ENCODE measurements at places on chromosomes 7 and 10.
A peak's percentile ranks its signal among the peaks of the same experiment; 100 is the strongest.

- no peak for DNase-seq
These were observed 12.6 kb downstream of the GHRHR start for GRCh38 chr7:30976381-30976780.

DNA sequence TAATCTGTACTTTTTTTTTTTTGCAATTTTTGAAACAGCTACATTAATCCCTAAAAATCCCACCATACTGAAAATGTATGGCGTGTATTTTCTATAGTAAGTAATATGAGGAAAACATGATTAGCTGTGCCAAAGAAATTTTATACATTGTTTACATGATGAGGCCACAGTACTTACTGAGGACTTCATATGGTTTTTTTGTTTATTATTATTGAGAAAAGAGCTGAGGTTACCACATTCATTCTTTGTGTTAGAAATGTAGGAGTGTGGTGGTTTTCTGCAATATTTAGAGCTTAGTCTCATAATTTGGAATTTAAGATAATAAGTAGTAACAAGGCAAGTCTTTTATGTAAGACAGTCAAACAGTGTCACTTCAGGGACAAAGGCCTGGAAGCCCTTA is 45.1 kb downstream of the SLC25A40 start:
- no peak for DNase-seq

GRCh38 chr10:88754287-88754686 is 5.5 kb upstream of the LIPN start:
- no peak for DNase-seq

GRCh38 chr10:4663162-4663992 is 162.6 kb upstream of the AKR1E2 start:
- DNase-seq, result peak; percentile 30

GRCh38 chr10:24866604-24867583 is 85.5 kb downstream of the PRTFDC1 start:
- no peak for DNase-seq

DNA sequence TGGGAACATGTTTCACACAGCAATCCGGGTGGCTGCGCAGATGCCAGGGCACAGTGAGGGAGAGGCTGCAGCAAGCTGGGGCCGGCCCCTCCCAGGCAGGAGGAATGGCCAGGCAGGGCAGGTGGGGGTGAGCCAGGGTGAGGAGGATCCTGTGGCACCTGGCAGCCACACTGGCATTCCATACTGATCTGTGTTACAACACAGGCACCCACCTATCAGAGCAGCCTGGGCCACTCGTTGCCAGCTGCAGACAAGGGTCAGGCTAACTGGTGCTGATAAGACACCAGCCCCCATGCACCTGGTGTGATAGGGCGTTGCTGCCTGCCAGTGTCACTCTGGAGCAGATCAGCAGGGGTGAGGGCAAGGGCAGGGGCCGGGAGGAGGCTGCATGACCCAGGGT is 16.6 kb upstream of the RET start:
- no peak for DNase-seq

- DNase-seq, result no peak
These were observed 320.3 kb downstream of the SFMBT2 start for GRCh38 chr10:7090529-7090928.
